ENCODE measurements at places on chromosomes 6 and 20.

DNA sequence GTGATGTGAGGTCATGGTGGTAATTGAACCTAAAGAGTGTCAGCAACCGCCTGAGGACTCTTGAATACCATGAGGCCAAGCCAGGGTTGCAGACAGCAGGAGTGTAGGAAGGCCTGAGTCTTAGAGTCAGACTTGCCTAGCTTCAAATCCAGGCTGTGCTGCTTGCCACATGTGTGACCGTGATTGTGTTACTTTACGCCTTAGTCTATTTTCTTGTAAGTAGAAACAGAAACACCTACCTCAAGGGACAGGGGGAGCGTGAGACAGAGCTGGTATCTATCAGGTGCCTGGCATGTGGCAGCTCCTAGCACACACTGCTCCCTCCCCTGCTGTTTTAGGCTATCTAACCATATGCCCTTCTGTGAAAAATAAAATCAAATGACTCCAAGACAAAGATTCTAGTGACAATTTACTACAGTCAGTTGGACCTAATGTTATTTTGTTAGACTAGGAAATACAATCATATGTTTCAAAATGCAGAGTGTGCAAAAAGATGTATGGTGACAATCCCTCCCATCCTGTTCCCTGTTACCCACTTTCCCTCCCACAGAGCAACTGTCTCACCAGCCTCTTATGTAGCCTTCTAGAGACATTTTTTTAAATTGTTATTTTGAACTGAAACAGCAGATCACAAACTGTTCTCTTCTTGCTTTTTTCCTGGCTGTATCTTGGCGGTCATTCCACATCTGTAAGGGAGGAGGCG is 21.7 kb downstream of the TAF8 start:
- no peak for DNase-seq

GRCh38 chr6:45297320-45297719 is 30.8 kb upstream of the RUNX2 start:
- DNase-seq, result no peak

GRCh38 chr6:11009353-11009752 is 34.8 kb downstream of the ELOVL2 start:
- no peak for DNase-seq

DNA sequence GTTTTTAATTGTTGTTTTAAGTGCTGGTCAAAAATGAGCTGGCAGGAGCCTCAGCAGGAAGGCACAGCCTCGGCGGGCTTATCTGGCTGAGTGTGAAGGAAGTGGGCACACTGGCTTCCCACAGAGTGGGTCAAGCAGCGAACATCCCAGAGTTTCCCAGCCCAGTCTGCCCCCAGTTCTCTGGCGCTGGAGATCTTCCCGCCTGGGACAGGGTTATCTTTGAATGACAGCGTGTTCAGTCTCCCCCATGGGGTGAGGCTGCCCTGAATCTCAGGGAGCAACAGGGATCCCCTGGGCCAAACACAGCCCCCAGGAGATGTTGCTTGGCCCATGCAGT is 122.2 kb upstream of the PTPN1 start:
- DNase-seq, result no peak

DNA sequence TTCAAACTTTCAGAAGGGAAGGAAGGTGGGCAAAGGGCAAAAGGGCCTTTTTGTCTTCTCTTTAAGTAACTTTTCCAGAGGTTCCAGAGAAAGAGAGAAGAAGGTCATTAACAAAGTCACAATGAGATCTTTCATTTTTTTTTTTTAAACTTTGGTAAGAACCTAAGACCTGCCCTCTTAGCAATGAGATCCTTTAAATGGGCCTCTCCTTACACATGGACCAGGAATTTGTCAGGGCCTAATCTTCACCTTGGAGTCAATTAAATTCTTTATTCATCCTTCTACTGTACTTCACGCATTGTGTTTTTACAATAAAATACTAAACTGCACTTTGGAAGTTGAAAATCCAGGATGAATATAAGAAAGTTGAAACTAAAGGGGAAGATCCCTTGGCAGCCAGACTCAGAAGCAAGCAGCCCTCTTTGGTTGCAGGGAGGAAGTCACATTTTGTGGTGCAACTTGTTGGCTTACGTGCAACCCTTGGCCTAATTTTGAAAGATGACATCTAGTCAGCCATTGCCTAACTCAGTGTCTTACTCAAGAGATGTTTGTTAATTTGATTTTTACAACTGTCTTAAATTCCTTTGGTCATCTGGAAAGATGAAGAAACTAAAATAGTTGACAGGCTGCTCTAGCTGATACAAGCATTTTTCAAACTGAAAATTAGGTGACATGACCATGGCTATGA is 11.9 kb upstream of the TMEM170B start:
- no peak for DNase-seq

- DNase-seq, result no peak
Observed at GRCh38 chr6:1226277-1227099, 85.4 kb upstream of the FOXQ1 start.

GRCh38 chr20:60116128-60116909 is 158.1 kb downstream of the CDH26 start:
- DNase-seq, result no peak

DNA sequence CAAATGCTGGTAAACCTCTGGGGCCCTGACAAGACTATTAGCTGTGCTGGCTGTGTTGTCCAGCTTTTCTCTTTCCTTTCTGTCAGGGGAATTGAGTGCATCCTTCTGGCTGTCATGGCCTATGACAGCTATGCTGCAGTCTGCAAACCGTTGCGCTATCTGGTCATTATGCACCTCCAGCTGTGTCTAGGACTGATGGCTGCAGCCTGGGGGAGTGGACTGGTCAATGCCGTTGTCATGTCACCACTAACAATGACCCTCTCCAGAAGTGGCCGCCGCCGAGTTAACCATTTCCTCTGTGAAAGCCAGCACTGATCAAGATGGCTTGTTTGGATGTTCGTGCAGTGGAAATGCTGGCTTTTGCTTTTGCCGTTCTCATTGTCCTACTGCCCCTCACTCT is 20.3 kb downstream of the OR2B6 start:
- no peak for DNase-seq

DNA sequence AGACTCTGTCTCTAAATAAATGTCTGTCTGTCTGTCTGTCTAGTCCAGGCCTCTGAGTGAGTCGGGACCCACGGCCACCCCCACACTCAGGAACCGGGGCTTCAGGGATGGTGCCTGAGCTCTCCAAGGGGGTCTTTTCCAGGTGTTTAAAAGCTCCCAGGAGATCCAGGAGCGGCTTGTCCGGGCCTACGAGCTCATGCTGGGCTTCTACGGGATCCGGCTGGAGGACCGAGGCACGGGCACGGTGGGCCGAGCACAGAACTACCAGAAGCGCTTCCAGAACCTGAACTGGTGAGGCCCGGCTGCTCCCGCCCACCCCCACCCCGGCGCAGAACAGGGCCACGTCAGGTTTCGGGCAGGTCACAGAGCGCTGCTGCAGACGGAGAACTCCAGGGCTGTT is 5.5 kb upstream of the COL9A3 start:
- DNase-seq, result no peak

DNA sequence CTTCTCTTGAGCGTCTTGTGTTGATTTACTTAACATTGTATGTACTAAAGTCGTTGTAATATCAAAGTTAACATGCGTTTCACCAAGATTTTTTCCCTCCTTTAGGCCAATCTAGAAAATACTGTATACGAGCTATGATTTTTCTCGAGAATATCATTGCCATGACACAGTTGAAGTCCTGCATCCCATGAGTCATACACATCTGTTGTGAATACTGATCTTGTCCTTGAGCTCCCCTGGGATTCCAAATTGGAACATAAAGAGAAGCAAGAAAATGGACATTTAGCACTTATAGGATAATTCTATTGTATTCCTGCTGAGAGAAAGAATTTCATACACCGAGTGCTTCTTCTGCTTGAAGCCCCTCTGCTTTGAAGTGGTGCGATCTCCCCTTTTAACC is 109.6 kb downstream of the SLC35B3 start:
- DNase-seq, result no peak

DNA sequence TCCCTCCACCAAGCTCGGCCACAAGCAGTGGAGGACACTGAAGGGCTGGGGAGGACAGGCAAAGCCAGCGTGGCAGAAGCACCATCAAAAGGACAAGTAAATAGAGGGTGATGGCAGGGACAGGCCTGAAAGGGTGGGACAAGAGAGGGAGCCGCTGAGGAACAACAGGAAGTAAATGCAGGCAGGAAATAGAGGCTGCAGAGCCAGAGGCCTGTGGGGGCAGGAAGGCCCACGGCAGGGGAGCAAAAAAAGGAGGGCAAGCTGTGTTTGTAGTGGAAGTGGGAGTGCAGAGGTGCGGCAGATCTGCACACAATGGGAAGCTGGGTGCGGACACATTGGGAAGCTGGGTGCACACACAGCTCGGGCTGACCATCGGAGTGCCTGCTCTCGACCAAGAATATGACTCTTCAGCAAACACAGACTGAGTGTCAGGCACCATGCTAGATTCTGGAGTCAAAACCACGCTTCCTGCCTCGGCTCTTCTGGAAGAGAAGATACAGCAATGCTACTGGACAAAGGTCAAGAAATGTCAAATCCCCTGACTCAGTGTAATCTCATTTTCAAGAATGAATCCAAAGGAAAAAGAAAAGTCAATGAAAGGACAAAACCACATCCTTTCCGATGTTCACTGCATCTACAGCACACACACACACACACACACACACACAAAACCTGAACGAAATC is 40.4 kb upstream of the RAB22A start:
- no peak for DNase-seq

GRCh38 chr6:31152781-31153180 is 4.8 kb downstream of the CCHCR1 start:
- no peak for DNase-seq

DNA sequence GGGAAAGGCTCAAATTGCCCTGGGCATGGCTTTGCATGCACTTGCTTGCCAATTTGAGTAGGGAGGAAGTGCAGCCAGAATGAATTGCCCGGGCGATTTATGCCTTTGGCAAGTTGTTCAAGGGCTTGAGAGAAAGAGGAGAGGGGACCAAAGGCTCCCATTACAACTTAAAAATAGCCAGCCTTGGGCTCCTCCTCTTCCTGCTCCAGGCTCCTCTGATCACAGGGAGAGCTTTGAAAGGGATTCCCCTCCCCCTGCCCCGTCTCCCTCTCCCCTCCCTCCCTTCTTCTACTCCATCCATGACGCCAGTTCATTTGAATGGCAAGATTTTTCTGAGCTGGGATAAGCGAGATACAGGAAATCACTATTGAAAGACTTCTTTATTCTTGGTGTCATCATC is 304.9 kb upstream of the JAG1 start:
- no peak for DNase-seq

DNA sequence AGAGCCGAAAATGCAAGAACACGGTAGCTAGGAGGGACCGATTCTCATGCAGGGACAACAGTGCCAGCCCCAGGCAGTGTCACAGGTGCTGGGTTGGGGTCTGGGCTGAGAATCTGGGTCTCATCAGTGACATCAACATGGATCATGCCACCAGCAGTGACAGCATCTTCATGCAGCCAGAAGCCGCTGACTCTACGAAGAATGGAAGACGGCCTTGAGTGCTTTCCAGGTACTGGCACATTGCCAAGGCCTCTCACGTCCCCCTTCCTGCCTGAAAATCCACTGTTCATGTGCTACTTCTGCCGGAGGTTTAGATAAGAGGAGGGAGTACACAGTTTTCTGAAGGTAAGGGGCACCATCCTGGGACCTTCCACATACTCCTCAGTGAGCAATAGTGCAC is 141.1 kb upstream of the FOXQ1 start:
- DNase-seq, result no peak

DNA sequence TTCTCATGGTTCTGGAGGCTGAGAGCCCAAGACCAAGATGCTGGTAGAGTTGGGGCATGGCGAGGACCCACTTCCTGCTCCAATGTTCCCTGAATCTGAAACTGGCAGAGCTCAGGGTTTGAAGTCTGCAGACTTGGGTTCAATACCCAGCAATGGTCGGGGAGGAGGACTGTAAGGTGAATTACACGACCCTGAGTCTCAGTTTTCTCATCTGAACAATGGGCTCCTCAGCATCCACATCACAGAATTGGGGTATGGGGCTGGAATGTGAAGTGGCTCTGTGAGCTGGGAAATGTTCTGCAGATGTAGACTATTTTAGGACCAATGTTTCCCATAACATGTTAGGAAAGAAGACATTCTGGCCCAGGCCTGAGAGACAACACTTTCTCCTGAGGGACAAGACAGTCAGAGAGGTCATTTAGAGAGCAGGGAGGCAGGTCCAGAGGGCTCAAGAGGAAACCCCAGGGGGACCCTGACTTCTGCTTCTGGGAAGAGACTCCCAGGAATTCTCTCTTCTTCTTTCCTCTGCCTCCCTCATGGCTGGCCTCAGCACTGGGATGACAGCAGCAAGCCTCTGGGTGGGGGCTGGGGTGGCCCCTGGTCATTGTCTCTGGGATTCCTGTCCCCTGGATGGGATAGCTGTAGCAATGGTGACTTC is 141.3 kb upstream of the PMEPA1 start:
- no peak for DNase-seq

- no peak for DNase-seq
Observed at GRCh38 chr20:4041748-4042411, 26.5 kb upstream of the RNF24 start.

DNA sequence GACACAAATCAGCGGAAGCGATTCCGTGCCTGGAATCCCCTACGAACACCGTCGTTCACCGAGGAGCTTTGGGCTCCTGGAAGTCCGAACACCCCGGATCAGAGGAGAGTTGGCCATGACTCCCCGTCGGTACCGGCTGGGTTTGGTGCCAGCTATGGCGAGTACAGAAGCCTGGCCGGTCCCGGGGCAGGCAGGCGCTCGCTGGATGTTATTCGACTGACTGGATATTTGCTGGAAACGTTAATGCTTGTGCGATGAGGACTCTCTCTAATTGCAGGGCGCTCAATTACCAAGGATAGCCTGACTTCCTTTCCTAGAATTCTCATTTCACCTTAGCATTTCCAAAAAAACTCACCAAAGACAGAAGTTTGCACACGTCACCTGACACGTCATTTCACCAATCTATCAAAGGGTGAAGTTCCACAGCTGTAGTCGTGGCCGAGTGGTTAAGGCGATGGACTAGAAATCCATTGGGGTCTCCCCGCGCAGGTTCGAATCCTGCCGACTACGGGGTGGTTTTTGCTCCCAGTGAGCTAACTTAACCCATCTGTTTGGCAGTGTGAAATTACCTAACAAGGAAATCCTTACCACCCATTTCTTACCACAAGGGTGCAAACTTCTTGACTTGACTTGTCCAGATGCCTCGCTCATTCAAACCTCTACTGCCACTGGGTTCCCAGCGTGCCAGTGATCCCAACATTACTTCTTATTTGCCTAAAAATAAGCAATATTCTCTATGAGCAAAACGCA is 22.7 kb upstream of the ZNF184 start:
- DNase-seq, result no peak

DNA sequence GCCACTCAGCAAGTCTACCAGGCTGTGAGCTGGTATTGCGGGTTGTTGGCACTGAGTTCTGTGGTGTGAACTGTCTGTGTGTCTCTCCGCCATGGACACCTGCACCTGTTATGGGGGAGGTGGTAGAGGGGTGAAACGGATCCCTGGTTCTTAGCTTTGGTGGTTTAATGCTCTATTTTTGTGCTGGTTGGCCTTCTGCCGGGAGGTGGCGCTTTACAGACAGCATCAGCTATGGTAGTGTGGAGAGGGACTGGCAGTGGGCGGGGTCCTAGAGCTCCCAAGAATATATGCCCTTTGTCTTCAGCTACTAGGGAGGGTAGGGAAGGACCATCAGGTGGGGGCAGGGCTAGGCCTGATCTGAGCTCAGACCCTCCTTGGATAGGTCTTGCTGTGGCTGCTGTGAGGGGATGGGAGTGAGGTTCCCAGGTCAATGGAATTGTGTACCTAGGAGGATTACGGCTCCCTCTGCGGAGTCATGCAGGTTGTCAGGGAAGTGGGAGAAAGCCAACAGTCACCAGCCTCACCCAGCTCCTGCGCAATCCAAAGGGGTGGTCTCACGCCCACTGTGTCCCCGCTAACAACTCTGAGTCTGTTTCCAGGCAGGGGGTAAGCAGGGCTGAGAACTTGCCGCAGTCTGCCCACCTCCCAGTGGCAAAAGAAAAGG is 154.3 kb downstream of the CCDC170 start:
- DNase-seq, result no peak

- DNase-seq, result no peak
Observed at GRCh38 chr6:12479881-12480280, 189.7 kb downstream of the EDN1 start.

Data from activated T-helper 1 cell treated with anti-CD3 and anti-CD28 coated beads, Interleukin-2, amount 50 U/mL, for 16 hours (primary cell).